ENCODE measurements at places on chromosomes 5 and 9. TPM values are rescaled to one million over a fixed set of nuclear protein-coding genes. Genes with fewer than 3 reads are reported as not detected.

GRCh38 chr5:112533362-112533761 lies 114.3 kb upstream of the EPB41L4A start:
- DNase-seq: no peak

DNA sequence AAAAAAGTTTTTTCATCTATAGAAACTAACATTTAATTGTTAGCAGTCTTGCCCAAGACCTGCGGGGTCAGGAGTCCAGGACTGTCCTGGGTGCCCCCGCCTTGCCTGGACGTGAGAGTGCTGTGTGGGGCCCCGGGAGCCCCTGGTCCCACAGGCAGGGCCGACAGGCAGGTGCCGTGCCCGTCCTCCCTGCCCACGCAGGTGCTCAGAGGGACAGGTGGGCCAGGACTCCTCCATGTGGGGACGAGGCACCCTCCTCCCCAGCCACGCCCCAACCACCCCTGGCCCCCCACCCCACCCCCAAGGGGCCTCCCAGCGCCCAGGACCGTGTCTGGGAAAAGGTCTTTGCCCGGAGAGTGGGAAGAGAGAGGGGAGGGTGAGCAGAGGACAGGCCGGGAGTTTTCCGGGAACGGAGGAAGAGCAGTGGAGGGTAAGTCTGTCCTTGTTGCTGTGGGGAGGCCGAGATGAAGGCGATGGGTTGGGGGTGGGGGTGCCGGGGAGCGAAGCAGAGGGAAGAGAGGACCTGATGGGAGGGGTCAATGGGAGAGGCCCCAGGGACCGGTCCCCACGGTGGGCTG lies 2.7 kb upstream of the LCN12 start:
- DNase-seq: no peak

DNA sequence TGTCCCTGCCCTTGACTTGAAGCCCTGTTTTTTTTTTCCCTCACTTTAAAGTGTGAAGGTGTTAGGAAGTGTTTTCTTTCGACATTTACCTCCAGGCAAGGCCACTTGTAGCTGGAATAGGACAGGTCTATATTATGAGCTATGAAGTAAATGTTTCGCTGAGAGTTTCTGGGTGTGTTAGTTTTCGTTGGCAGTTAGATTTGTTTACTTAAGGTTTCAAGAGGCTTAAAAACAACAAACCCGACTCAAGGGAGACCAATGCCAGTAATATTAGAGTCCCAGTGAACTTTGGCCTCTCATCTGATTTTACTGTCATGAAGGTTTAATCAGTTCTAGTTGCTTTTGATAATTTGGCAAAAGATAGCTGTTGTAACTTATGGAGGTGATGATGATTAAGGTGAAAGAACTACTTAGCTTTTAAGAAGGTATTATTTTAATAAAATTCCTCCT lies 25.2 kb downstream of the OCLN start:
- DNase-seq: no peak

DNA sequence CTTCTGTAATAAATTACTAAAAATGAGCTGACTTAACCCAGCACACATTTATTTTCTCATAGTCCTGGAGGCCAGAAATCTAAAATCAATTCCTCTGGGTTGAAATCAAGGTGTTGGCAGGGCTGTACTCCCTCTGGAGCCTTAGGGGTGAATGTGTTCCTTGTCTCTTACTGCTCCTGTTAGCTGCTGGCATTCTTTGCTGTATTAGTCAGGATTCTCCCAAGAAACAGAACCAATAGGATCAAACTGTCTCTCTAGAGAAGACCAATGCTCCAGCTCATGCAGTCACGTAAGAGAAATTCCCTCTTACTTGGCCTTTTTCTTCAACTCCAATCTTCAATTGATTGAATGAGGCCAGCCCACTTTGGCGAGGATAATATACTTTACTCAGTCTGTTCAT lies 15.3 kb upstream of the CD180 start:
- no peak for DNase-seq

GRCh38 chr5:24407466-24407865 lies 237.3 kb downstream of the CDH10 start:
- DNase-seq: no peak

DNA sequence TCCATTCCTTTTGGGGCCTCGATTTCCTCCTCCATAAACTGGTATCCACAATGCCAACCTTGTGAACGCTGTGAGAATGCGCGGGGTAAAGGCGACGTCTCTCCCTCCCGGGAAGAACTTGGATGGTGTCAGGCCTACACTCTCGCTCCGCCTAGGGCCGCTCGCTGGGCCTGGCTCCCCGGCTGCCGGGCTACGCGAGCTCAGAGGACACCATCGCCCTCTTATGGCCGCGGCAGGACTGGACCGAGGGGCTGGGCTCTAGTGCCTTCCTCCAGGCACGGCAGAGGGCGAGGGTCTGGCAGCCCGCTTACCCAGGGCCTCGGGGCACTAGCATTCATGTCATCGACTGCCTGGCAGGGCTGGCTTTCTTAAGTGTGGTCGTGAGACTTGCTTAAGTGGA lies 1.3 kb upstream of the EXOSC2 start:
- DNase-seq: no peak

DNA sequence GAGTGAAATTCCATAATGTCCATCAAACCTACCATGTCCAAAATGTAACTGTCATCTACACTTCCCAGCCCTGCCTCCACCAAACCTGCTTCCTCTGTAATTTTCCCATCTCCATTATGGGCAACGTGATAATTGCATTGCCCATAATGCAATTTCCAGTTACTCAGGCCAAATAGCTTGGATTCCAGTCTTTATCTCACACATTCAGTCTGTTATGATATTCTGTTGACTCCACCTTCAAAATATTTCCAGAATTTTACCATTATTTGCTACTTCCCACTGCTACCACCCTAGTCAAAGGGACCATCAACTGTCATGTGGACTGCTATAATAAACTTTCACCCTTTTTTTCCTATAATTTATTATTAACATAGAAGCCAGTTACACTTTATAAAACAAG lies 256.0 kb downstream of the CWC27 start:
- no peak for DNase-seq

- DNase-seq: peak; percentile 87
Measured at GRCh38 chr9:37747271-37747753, 6.3 kb upstream of the TRMT10B start.

DNA sequence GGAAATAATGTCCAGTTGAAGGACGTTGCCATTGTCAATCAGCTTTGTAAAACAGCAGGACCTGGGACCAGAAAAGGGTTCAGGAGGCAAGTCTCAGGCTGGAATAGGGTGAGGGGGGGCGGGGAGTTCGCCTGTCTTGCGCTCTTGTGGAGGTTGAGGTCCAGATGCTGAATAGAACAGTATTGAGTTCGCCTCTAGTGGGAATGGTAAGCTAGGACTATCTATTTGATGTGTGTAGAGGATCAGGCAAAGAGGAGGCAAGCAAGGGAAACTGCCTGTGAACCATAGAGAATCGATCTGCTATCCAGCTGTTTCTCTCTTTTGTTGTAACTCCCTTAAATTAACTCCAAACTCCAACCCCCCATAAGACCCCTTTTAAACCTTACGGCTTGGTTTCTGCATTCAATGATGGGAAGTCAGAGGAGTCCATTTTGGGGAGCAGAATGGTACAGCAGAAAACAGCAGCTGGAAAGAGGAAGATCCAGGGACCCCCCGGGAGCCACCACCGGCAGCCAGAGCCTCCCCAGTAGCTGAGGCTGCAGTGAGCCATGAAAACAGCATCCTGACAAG lies 133.7 kb downstream of the SLC28A3 start:
- DNase-seq: no peak

DNA sequence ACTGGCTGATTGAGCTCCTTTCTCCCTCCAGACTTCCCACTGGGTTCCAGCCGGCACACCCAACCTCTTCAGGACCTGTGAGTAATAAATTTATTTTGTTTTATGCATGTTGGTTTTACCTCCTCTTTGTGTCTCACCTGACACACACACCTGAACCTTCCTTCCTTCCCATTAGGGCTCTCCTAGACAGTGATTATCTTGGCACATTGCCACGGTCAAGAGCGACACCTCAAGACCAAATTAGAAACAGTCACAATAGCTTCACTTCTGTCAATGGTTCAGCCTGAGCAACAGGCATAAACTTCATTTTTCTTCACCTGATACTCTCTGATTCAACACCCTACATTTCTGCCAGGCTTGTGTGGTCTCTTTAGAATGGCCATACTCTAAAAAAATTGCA lies 296.3 kb upstream of the SMARCA2 start:
- DNase-seq: no peak

DNA sequence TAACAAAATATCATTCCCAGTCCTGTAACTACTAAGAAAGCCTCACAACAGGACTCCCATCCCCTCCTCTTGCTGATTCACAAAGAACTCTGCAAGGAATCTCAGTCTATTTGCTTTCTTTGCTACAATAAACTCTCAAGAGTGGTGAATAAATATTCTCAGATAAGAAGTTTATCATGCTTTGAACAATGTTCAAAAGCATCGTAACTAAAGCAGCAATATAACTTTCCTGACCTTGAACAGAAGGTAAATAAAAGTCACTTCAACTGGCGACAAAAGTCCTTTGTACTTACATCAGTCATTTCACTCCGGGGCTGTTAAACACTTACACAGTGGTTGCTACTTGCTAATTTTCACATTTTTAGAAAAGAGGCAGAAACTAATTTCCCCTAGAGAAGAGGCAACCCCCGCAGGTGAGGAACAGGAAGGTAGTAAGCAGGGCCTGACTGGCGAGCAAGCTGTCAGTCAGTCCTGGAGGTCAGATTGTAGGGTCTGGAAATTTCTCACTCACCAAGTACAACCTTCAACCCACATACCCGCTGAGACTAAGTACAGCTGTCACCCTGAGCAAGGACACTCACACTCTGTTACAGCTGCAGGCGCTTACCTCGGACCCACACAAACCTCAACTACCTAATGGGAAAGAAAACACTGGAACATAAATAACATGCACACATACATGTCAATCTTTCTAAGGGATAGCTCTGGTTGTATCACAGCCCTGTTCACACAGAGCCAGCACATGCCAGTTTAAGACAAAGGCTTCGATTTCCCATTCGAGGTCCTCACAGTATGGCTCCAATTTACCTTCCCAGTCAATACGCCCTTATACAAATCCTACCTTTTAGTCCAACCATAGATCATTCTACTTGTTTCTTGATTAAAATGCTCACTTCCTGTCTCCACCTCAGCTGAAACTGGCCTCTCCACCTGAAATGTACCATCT lies 104.6 kb upstream of the RETREG1 start:
- no peak for DNase-seq

Gene TCF7
- total RNA-seq: 12.6 TPM

Gene ADAMTSL2
- total RNA-seq: not detected

Gene IL31RA
- not detected for total RNA-seq

Gene ARID3C
- total RNA-seq: not detected

Gene RLN2
- total RNA-seq: not detected

Gene ADRB2
- 0.04 TPM for total RNA-seq

Gene IFNA13
- not detected for total RNA-seq

Gene MRPL41
- total RNA-seq: 158 TPM

All from K562 (cell line).